Activated CD8-positive, alpha-beta memory T cell treated with anti-CD3 and anti-CD28 coated beads for 24 hours (primary cell): ENCODE measurements at places on chromosomes 1 and 21.

GRCh38 chr1:51512120-51512519 is 6.9 kb downstream of the EPS15 start:
- DNase-seq = no peak

GRCh38 chr1:199264911-199265310 is 626.1 kb downstream of the PTPRC start:
- no peak for DNase-seq

DNA sequence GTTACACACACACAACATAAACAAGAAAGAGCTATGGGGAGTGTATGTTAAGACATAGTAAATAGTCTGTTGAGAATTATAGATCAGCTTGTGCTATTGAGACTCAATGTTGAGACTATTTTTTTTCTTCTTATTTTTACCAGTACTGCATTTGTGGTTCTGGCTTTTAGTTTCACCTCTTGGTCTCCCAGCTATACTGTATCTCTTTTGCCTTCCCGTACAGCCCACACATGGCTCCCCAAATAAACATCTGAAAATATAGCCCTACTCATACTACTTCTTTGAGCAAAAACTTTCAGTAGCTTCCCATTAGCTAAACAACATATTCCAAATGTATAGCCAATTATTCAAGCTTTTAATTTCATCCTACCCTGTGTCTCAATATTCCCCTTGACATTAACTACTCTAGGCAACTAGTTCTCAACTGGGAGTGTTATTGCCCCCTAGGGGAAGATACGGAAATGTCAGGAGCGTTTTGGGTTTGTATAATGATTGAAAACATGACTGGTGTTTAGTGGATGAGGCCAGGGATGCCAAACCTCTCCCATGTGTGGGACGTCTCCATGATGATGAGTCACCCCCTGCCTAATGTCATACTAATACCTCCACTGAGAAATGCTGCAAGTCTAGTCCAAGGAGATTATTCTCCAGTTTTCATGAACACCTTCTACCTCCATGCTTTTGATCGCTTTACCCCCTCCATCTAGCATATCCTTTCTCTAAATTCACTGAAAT is 6.8 kb downstream of the RPE65 start:
- no peak for DNase-seq

- DNase-seq = no peak
Observed at GRCh38 chr1:64195081-64195395, 8.4 kb upstream of the UBE2U start.

GRCh38 chr1:117205368-117205767 is 5.4 kb downstream of the VTCN1 start:
- DNase-seq = no peak

DNA sequence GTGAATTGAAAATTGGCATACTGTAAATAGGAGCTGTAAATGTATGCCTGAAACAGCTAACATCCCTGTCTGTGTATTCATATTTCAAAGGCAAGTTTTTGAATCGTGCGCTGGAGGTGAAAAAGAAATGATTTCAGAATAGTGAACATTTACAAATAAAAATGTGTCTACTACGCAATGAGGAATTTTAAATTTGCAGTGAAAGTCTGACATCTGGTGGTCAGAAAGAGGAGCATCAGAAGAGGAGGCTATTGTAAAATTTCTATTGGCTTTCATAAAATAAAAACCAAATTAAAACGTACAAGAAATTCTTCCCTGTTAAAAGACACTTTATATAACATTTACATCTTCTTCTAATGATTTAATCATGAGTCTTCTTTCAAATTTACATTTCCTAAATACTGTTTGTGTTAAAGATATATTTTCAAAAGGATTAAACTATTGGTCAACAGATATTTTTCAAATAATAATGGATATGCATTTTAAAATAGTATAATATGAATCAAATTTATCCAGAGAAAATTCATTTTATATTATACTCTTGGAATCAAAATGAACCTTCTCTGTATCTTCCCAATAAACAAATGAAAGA is 113.7 kb upstream of the RRP15 start:
- no peak for DNase-seq

- no peak for DNase-seq
Observed at GRCh38 chr1:115156826-115157468, 67.6 kb upstream of the TSPAN2 start.

DNA sequence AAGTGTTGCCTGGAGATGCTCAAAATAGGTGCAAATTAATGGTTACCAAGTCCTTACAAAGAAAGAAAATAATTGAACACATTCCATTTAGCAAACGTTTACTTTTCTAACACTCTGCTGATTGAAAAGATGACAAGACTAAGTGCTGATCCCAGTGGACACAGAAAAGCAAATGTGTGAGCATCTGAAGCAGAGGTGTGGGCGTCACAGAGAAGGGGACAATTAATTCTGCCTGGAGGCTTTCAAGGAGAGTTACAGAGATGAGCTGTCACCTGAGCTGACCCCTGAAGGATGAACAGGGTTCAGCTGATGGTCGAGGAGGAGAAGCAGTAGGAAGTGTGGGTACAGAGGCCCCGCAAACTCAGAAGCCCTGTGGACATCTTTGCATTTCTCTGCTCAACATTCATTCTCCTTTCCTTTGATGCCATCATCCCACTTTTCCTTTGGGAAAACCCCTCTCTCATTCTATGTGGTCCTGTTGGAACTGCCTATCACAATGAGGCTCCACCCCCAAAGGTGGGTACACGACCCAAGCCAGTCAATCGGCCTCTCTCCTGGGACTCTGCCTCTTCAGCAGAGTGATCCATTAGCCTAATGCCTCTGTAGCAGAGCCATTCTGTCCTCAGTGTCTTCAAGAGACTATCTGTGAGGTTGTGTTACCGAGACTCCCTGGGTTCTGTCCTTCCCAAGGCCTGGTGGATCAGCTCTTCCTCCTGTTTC is 17.2 kb upstream of the PLA2G2E start:
- no peak for DNase-seq

DNA sequence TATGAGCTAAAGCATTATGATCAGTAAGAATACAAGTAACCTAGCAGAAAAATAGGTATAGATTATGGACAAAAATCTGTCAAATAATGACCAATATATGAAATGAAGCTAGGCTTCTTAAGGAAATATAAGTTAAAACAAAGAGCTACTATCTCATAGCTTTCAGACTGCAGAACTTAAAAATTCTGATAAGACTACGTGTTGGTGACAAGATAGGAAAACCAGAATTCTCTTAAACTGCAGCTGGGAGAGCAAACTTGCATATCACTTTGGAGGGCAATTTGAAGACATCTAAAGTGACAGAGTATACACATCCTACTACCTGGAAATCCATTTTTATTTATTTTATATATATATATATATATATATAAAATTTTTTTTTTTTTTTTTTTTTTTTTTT is 65.5 kb downstream of the LTN1 start:
- DNase-seq = no peak

DNA sequence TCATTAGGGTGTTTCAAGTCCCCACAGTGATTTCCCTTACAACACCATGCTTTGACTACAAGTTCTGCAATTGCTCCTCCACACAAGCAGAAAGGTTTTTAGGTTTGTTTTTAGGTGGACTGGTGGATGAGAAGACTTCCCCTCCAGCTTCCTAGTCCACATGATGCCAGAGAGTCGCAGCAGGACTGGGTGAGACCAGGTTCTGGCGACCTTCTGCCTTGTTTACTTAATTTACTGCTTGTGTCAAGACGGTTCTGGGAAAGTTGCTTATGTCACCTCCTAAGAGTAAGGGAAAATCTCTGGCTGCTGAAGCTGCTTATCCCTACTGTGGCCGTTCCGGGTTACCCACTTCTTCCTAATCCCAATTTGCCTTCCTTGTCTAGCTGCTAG is 76.4 kb downstream of the GLUL start:
- no peak for DNase-seq

GRCh38 chr1:97743129-97743528 is 177.7 kb downstream of the DPYD start:
- no peak for DNase-seq

DNA sequence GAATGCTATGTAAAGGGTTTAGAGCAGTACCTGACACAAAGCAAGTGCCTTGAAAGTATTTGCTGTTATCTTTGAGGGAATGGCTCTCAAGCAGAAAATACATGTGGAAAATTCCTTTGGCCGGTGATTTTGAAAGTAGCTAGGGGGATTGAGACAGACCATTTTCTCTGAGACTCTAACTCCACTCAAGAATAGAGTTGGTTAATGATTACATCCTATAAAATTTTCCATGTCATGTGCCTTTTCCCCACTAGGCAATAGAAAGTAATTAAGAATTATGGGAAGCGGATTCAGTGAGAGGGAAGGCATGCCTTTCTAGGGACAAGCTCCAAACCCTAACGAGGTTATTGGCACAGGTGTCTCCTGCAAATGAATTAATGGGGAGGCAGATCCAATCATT is 276.0 kb downstream of the GPATCH2 start:
- DNase-seq = no peak

- no peak for DNase-seq
Observed at GRCh38 chr1:105072850-105073249, 1323.2 kb downstream of the AMY1C start.

GRCh38 chr1:18921516-18922251 is 19.3 kb upstream of the ALDH4A1 start:
- no peak for DNase-seq

DNA sequence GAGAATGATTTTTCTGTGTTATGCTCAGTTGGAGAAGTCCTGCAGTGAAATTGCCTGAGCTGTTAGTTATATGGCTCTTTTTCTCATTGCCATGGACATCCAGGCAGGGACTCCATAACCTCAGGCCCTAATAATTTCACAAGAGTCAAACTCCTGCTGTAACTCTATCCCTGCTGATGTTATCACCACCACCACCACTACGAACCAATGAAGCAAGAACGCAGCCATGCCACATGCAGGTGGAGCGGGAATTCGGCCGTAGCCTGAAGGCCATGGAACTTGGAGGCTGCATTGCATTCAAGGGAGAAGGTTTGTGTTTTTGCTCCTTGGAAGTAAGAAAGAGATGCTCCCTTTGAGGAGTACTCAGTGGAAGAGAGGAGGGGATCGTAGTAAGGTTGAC is 16.8 kb upstream of the DLGAP3 start:
- no peak for DNase-seq

DNA sequence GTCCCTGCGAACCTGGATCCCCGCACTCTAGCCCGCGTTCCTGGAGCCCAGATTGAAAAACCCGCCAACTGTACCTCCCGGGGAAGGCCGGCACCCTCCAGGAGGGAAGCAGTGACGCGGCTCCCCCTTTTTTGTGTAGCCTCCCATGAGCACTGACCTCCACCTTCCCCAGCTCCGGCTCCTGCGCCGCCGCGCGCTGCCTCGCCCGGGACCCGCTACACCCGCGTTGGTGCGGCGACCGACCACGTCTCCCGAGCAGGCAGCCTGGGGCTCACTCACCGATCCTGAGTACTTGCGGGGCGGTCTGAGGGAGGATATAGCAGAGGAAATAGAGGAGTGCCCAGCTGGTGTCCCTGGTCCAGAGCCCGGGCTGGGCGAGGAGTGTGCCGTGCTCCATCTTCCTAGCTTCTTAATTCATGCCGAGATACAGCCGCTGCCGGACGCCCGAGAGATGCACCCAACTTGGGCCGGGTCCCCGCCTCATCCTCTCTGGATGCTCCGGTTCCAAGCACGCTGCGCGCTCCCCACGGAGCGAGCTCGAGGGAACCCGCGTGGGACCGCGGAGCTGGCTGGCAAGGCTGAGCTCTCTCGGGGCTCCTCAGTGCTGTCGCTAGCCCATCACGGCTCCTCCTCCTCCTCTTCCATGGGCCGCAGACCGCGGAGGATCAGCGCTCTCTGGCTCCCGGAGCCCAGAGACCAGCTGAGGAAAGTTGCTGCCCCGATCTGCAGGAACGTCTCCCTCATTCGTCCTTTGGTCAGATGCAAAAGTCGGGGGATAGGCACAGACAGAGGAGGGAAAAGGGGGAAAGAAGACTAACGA is 482 bp downstream of the GRIK1 start:
- no peak for DNase-seq

GRCh38 chr1:145782272-145783099 is 41.4 kb downstream of the RNF115 start:
- no peak for DNase-seq
